ENCODE measurements at places on chromosomes 5 and 9.

DNA sequence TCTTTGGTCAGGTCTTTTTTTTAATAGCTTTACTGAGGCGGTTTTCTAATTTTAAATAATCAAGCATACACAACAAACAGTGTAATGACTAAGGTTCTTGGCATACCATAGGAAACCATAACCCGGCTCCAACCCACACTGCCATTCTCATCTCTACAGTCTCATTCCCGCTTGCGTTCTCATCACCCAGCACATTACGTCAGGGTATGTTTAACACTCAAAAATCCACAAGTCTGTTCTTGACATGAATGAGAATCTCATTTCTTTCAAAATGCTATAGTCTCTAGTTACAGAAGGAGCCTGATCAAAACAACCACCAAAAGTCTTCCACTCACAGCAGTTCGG, 505 bp downstream of the C5orf34 start:
- no peak for DNase-seq

- no peak for DNase-seq
Measured at GRCh38 chr5:175691761-175692160, 33.9 kb downstream of the HRH2 start.

DNA sequence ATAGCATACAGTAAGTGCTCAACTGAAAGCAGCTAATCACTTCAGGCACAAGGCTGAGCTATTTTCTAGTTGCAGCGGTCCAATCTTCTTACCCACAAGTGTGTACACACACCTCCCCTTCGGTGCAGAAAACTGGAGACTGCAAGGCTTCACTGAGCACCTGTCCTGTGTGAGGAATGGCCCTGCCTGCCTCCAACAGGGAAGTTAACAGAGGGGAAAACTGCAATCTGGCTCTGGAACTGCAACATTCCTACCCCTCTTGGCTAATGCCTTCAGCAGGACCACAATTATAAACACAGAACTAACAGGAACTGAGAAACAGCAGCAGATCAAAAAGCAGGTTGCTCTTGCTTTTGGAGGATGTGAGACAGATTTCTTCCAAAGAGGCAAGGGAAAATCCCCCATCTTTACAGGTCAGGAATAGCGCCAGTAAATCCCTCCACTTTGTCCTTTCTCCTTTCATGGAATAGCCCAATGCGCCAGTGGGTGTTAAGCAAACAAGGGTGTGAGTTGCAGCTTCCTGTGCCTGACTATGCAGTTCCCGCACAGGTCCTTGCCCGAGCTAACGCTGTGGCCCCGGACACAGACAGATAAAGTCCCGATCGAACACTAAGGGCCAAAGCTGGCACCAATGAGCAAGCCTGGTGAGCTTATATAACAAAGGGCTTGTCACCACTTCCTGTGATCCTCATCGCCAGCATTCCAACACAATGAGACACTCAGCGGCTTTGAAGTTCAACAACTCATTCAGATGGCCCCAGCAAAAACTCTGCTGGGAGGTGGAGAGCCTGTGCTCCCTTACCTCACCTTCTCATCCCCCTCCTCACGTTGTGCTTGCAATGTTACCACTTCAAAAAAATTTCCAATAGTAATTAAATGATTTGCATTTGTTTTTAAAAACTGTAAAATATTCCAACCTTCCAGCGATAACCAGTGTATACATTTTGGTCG, 21.5 kb downstream of the SHB start:
- DNase-seq: no peak

GRCh38 chr5:43000914-43001313, 39.2 kb downstream of the ANXA2R start:
- DNase-seq: no peak

DNA sequence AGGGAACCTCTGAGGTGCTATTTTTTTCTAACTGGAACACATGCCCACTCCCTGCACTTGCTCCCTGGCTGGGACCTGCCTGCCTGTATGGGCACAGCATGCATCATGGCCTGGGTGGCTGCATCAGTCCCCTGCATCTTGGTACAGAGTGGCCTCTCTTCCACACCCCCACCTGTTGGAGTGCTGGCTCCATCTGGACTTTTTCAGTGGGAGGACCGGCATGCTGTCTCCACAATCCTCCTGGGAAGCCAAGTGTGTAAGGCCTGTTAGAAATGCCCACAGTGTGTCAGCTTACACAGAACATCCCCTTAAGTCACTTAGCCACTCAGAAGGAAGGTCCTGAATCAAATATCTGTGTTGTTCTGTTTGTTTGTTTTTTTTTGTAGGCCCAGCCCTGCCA, 102.9 kb downstream of the MARCHF3 start:
- no peak for DNase-seq

GRCh38 chr9:92324889-92325268, 271 bp downstream of the NOL8 start:
- DNase-seq: no peak

- no peak for DNase-seq
Measured at GRCh38 chr5:157006262-157006661, 43.2 kb upstream of the TIMD4 start.

GRCh38 chr5:149005077-149005892, 57.6 kb downstream of the SH3TC2 start:
- DNase-seq: no peak

DNA sequence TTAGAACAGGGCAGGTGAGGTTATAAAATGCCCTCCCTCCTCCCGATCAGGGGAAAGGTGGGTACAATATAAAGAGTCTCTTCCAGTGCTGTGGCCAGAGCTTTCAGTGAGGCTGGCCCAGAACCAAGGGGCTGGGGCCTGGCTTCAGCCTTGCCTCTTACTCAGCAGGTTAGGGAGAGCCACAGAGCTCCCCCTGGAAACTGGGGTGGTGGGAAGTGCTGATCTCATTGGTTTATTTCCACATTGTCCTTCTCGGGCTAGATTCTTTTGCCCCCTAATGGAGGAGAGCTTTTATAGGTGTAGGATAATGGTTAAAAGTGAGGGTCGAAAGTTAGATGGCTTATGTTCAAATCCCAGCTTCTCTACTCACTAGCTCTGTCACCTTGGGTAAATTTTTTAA, 186.7 kb upstream of the TBC1D2 start:
- no peak for DNase-seq

DNA sequence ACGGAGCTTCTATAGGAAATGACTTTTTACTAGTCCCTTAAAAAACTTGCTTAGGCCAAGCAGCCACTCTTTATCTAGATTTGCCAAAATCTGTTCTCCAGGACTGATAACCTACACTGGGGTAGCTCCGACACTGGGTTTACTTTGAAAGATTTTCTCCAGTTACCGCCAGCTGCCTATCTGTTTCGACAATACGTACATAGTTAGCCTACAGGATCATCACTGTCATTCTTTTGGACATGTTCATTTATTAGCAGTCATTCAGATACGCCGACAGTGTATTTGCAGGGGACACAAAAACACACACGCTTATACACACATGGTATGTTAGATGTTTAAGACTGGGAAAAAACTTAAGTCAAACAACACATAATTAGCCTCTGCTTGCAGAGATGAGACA, 225.7 kb downstream of the DCP2 start:
- DNase-seq: no peak

DNA sequence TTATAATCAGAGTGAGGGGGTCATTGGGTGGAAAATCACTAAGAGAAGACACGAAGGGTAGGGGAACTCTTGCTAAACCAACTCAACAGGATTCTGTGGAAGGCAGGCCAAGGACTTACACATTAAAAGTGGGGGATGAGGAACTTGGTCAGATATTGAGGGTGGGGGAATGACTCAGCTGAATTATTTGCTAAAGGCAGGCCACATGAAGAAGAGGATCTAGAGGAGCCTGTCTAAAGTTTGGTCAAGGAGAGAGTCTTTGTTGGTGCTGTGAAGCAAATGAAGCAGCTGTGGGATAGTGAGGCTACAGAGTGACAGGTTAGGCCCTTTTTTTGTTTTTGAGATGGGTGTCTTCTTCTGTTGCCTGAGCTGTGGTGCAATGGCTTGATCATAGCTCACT, 63.9 kb upstream of the SPRY4 start:
- DNase-seq: no peak
